Choroid plexus epithelial cell (primary cell): ENCODE measurements at places on chromosomes 13 and 19.

DNA sequence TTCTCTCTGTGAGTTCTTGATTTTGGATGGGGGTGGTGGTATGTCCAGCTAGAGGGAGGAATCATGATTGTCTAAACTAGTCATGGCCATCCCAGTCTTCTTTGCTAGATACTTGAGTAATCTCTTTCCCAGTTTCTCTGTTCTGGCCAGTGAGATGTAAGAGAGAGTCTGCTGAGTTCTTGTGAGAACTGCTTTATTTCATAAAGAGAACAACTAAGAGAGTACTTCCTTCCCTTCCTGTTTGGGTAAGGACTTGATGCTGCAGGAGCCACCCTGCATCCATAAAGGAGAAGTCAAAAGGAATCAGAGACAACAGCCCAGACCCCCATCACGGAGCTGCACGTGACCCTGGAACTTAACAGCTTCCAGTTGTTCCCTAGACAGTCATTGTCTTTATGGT lies 3.0 kb upstream of the RASL11A start:
- no peak for DNase-seq

- DNase-seq = no peak
Observed at GRCh38 chr19:2636141-2636896, 66.2 kb downstream of the GNG7 start.

GRCh38 chr13:30443957-30444404 lies 21.7 kb downstream of the UBE2L5 start:
- DNase-seq = no peak

GRCh38 chr19:14770944-14771839 lies 7.2 kb downstream of the ADGRE2 start:
- no peak for DNase-seq

DNA sequence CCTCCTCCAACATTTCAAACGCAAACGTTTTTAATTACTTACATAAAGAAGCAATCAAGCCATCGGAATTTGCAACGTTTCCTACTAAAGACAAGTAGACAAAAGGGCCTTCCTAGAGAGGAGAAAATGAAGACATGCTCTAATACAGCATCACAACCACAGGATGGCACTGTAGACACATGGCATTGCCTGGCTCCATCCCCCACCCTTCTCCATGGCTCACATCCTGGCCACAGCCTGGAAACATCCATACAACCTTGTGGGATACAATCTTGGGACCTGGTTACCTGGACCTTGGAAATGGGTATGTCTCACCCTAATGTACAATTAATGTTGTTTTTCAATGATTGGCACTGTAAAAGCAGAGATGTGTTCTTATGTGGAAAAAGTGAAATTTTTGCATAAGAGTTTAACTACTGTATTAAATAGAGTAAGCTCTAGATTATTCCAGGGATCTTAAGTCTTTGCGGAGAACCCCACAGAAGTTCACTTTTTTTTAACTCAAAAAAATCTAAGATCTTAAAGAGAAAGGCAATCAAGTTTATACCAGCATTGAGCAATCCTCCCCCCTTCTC lies 21.5 kb downstream of the EBPL start:
- DNase-seq = peak; percentile 81

GRCh38 chr19:47615714-47616113 lies 6.8 kb downstream of the BICRA start:
- no peak for DNase-seq

DNA sequence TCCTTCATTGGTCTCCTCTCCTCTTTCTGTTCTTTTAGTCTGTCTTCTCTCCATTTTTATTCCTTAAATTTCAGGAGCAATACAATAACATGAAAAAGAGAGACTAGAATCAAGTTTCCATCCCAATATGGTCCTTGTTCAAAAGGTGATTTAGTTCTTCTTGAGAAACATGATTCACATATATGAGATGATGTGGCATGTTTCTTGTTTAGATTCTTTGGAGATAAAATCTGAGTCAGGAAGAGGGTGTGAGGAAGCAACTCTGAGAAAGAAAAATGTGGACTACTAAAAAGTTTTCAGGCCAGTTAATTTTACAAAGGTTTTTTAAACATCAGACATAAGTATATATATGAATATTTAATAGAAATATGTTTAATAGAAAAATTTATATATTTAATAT lies 231.4 kb downstream of the OXGR1 start:
- DNase-seq = no peak

DNA sequence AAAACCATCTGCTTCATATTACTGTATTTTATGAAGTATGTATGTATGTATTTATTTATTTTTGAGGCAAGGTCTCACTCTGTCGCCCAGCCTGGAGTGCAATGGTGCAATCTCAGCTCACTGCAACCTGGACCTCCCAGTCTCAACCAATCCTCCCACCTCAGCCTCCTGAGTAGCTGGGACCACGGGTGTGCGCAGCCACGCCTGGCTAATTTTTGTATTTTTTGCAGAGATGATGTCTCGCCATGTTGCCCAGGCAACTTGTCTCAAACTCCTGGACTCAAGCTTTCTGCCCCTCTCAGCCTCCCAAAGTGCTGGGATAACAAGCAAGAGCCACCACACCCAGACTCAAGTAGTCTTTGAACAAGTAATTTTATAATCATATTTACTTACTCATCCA lies 5.5 kb downstream of the KATNAL1 start:
- no peak for DNase-seq

DNA sequence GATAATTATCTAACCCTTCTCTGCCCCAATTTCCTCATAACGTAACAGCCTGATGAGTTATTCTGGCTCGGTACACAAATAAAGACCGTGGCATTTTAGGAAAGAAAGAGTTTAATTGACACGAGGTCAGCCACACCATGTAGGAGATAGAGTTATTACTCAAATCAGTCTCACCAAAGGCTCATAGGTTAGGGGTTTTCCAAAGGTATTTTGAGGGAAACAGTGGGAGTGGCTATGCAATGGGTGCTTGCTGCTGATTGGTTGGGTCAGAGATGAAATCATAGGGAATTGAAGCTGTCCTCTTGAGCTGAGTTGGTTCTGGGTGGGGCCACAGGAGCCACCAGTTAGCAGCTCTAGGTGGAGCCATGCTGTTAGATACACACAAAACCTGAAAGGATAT lies 137.5 kb downstream of the FREM2 start:
- no peak for DNase-seq

DNA sequence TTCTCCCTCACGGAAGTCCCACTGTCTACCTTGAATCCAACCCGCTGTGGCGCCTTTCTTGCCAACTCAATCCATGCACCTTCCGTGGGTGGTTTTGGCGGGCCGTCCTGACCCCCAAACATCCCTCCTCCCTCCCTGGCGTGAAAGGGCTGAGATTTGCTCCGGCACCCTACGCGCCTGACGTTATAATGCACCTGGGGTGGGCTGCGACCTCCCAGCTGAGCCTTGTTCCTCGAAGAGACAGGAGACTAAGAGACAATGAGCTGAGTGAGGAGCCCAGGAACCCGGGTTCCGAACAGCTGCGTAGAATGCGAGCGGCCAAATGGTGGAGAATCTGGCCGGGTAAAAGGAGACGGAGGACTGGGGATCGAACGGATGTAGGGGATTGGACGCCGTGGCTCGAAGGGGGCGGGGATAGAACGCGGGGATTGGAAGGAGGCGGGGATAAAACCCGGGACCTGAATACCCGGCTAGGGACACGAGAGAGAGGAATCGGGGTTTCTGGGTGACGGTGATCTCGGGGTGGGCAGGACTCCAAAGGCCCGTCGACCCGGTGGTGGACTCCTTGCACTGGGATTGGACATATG lies at the start of gene CPT1C:
Gene CPT1C (plus strand): TSS at position 461 of the 587 bp plus-strand sequence. CDS start 1,137 bp downstream, outside the sequence.
- peak; percentile 71 for DNase-seq

DNA sequence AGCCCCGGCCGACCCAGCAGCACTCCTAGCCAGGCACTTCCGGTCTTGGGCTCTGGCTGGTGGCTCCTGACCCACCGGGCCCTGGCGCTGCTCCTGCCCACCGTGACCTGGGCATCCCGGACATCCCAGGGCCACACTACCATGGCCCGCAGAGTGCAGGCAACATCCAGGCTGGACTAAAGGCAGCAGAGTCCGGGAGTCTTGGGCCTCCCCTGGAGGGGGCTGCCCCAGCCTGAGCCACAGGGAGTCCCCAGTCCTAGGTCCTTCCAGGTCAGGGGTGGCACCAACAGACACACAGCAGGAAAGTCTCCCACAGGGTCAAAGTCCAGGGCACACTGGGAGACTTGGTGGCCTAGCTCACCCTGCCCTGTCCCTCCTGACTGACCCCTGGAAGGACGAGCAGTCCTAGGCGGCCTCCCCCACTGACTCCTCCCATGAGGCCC lies 10.8 kb downstream of the LSM4 start:
- DNase-seq = no peak

- no peak for DNase-seq
Observed at GRCh38 chr19:41769608-41770007, 14.3 kb downstream of the CEACAM6 start.

- DNase-seq = no peak
Observed at GRCh38 chr19:16351133-16351809, 26.6 kb downstream of the KLF2 start.

GRCh38 chr13:47454986-47455385 lies 546.1 kb downstream of the SUCLA2 start:
- peak; percentile 49 for DNase-seq

- no peak for DNase-seq
Observed at GRCh38 chr19:4347521-4347920, 4.2 kb downstream of the MPND start.
